ENCODE measurements at places on chromosomes 12 and 14. TPM values are rescaled to one million over a fixed set of nuclear protein-coding genes. Genes with fewer than 3 reads are reported as not detected.

PLA2G1B gene
- total RNA-seq, result not detected

GRCh38 chr12:101763246-101763931 is 24.1 kb upstream of the SYCP3 start:
- DNase-seq, result no peak

DNA sequence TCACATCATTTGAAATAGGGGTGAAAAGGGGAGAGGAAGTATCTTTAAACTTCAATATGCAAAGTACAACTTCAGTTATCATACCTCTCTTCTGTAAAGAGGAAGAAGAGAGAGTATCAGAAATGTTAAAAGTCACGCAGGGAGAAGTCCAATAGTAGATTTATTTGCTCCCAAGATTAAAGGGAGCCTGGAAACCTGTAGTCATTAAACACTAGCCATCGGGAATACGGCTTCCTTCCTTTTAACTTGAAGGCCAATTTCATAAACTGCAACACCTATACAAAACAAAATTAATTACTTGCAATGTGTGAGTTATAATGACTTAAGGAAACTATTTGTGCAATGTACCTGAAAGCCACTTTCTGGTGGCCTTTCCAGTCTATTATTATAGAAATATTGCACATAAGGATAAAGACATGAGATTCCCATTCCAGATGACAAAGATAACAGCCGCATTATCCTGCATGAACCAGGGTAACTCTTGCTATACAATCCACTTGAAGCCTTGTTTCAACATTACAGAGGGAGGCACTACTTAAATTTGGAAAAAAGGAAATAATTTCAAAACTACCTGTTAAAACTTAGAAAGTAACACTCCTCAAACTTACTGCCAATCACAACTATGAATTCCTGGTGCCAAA is 4.6 kb downstream of the BTG1 start:
- DNase-seq, result peak; percentile 17

- no peak for DNase-seq
These were observed 18.0 kb downstream of the SLC24A4 start for GRCh38 chr14:92340931-92341330.

DNA sequence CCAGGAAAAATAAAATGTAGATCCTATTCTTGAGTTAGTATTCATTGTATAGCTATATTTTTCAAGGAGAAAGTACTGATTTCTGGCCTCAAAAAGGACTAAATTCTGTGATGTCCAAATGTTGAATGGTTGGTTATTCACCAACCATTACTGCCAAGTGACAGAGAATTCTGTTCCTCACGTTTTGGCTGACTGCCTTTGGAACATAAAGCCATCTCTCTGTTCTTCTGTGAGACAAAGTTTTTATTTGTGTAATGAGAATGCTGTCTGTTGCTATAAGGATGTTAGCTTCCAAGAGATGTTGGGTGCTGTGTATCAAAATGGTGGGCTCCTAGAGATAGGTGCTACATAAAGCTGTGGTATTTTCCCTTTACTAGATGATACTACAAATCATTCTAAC is 9.3 kb downstream of the ZNF410 start:
- no peak for DNase-seq

Measured in fibroblast of the aortic adventitia (primary cell).